Bladder microvascular endothelial cell (primary cell): ENCODE measurements at places on chromosomes 11 and 22. TPM values are rescaled to one million over a fixed set of nuclear protein-coding genes. Genes with fewer than 3 reads are reported as not detected.

The BUD13 gene
- total RNA-seq: 13.9 and 15.3 TPM in 2 replicates

The RTN4RL2 gene
- total RNA-seq: 0.19 TPM in 1 of 2 replicates, not detected in the other

The IGSF22 gene
- total RNA-seq: 0.06 TPM in 1 of 2 replicates, not detected in the other

The DGCR8 gene
- total RNA-seq: 23.8 and 51.7 TPM in 2 replicates

The APLNR gene
- 6.7 and 11.5 TPM in 2 replicates for total RNA-seq

The POU2AF2 gene
- not detected in 2 replicates for total RNA-seq

The MAP6 gene
- 0.06 and 0.32 TPM in 2 replicates for total RNA-seq

The BEST1 gene
- total RNA-seq: under 0.01 TPM in 1 of 2 replicates, not detected in the other

The BRSK2 gene
- under 0.01 and 1.4 TPM in 2 replicates for total RNA-seq

The KRTAP5-1 gene
- not detected in 2 replicates for total RNA-seq
